ENCODE measurements at places on chromosomes 12 and 14. TPM values are rescaled to one million over a fixed set of nuclear protein-coding genes. Genes with fewer than 3 reads are reported as not detected.

DDN gene
- total RNA-seq = 0.18 TPM

SYT1 gene
- total RNA-seq = 3.7 TPM

ATG101 gene
- total RNA-seq = 65.1 TPM

MUCL1 gene
- not detected for total RNA-seq

B4GALNT1 gene
- total RNA-seq = 1.4 TPM

SLC39A2 gene
- not detected for total RNA-seq

PLBD1 gene
- total RNA-seq = not detected

TGM1 gene
- 0.90 TPM for total RNA-seq

CLEC1B gene
- total RNA-seq = not detected

GRCh38 chr12:90945070-90945649 is 9.8 kb downstream of the CCER1 start:
- no peaks in the 10 kb centered on the region for H3K27me3 ChIP-seq
- no peaks in the 10 kb centered on the region for H3K36me3 ChIP-seq

GRCh38 chr14:99221445-99221844 is 50.6 kb downstream of the BCL11B start:
- no peaks in the 10 kb centered on the region for H3K36me3 ChIP-seq
- H3K27ac ChIP-seq = no peak overlapping the region
- peaks cover 7% of the 10 kb centered on the region for H3K4me1 ChIP-seq
- DNase-seq = no peak
- peaks cover 8% of the 10 kb centered on the region for H3K27me3 ChIP-seq

GRCh38 chr14:64234877-64235651 is 59.1 kb downstream of the ESR2 start:
- DNase-seq = no peak
- no peak overlapping the region for H3K4me3 ChIP-seq
- H3K27me3 ChIP-seq = peaks cover 25% of the 10 kb centered on the region
- H3K4me1 ChIP-seq = peaks cover 33% of the 10 kb centered on the region
- H3K27ac ChIP-seq = no peak overlapping the region

- H3K4me3 ChIP-seq = no peak overlapping the region
- no peak overlapping the region for H3K27ac ChIP-seq
- peaks cover 1% of the 10 kb centered on the region for H3K27me3 ChIP-seq
- no peaks in the 10 kb centered on the region for H3K36me3 ChIP-seq
- no peak for DNase-seq
- H3K4me1 ChIP-seq = no peaks in the 10 kb centered on the region
Measured at GRCh38 chr14:82055515-82056115, 522.0 kb upstream of the SEL1L start.

- no peak for DNase-seq
- H3K27ac ChIP-seq = no peak overlapping the region
- H3K27me3 ChIP-seq = no peaks in the 10 kb centered on the region
- peaks cover 18% of the 10 kb centered on the region for H3K4me1 ChIP-seq
- no peak overlapping the region for H3K4me3 ChIP-seq
Measured at GRCh38 chr14:99042381-99043266, 229.4 kb downstream of the BCL11B start.

DNA sequence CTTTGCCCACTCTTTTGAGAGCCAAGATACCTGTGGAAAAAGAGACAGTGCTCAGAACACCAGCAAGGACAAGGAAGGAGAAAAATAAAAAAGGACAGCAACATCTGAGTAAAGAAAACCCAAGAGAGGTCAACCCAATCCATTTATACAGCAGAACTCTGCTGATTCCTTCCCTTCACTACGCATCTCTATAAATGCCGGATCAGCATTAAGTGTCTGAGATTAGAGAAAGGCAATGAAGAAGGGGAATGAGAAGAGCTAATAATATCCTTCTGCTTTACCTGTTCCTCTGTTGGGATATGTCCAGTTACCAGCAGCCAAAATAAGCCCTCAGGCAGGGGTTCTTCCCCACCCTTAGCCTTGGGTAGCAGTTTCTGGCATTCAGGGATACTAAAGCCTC is 15.8 kb downstream of the COQ10A start:
- no peaks in the 10 kb centered on the region for H3K4me1 ChIP-seq
- no peak overlapping the region for H3K4me3 ChIP-seq
- DNase-seq = no peak

GRCh38 chr12:113241191-113242025 is 20.1 kb downstream of the TPCN1 start:
- peaks cover 10% of the 10 kb centered on the region for H3K27me3 ChIP-seq
- DNase-seq = peak; percentile 98
- H3K4me3 ChIP-seq = peak overlapping the region; percentile 54
- H3K27ac ChIP-seq = peak overlapping the region; percentile 92

DNA sequence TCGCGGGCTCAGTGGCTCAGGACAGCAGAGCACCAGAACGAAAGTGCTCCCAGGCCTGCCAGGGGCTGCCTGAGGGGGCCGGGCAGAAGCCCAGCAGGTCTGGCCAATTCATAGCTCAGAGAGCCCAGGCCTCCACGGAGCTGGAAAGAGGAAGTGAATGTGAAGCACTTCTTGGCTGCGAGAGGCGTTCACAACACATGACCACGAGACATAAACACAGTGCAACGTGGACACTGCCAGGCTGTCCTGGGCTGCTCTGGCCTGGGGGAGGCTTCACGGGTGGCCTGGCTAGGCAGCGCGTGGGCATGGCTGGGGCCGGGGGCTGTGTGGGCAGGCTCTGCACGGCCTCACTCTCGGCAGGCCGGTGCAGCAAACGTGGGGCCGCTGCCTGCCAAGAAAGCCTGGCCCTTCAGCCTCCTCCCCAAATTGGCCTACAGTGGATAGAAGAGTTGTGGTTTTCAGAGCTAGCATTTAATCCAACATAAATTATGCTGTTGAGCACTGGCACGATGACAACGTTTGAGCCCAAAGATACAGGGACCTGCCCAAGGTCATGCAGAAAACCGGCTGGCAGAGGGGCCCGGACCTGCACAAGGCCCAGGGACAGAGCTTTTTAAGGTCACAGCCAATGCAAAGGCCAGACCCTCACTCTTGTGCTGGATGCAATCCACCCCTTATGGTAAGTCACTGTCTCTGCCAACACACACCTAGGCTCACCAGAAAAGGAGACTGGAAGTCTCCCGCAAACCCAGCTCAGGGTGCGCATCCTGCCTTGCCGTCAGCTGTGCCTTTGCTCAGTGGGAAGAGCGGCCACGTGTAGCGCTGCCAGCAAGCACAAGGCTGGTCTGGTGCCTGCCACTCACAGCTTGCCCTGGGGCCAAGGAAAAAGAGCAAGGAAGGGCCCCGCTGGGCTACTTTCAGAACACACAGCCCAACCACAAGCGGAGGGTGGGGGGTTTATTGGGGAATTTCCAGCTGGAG is 8.6 kb downstream of the SLC25A29 start:
- H3K4me3 ChIP-seq = peak overlapping the region; percentile 63
- H3K27ac ChIP-seq = peak overlapping the region; percentile 75
- no peaks in the 10 kb centered on the region for H3K36me3 ChIP-seq

DNA sequence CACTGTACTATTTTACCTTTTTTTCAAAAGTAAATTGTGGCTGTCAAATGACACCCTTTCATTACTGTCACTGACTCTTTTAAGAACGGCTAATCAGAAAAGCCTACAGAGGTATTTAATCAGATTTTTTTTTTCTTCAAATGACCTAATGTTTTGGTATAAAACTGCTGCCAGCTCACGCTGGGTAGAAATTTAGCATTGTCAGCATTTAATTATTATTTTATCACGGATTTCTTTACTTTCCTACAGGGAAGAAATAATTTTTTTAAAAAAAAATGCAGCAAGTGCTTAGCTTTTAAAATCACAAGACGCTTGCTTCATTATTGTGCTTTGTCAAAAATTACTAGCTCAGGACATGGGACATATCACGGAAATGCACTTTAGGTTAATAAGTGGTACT is 149.1 kb upstream of the FOXN3 start:
- no peak overlapping the region for H3K4me3 ChIP-seq
- no peaks in the 10 kb centered on the region for H3K36me3 ChIP-seq
- peaks cover 3% of the 10 kb centered on the region for H3K27me3 ChIP-seq
- 0 out of 2 replicates have a peak, but pooled peaks cover 5% of the 10 kb centered on the region for H3K4me1 ChIP-seq
- no peak overlapping the region for H3K27ac ChIP-seq

- H3K4me3 ChIP-seq = no peak overlapping the region
- no peaks in the 10 kb centered on the region for H3K36me3 ChIP-seq
- DNase-seq = peak; percentile 54
- no peak overlapping the region for H3K27ac ChIP-seq
Measured at GRCh38 chr12:11553871-11554533, 95.5 kb upstream of the ETV6 start.

- no peaks in the 10 kb centered on the region for H3K27me3 ChIP-seq
- peaks cover 25% of the 10 kb centered on the region for H3K4me1 ChIP-seq
- no peak overlapping the region for H3K27ac ChIP-seq
Measured at GRCh38 chr12:30025317-30025716, 241.6 kb upstream of the TMTC1 start.

GRCh38 chr14:30292541-30292940 is 266.4 kb upstream of the G2E3 start:
- no peak overlapping the region for H3K27ac ChIP-seq
- H3K27me3 ChIP-seq = peaks cover 14% of the 10 kb centered on the region
- peaks cover 30% of the 10 kb centered on the region for H3K4me1 ChIP-seq

DNA sequence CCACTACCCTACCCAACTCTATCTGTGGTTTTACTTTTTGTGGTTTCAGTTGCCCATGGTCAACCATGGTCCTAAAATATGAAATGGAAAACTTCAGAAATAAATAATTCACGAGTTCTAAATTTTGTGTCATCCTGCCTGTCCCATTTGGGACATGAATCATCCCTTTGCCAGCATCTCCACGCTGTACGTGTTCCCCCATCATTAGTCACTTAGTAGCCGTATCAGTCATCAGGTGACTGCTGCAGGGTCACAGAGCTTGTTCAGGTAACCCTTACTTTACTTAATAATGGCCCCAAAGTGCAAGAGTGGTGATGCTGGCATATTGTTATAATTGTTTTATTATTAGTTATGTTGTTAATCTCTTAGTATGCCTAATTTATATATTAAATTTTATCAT is 209.9 kb downstream of the ITPR2 start:
- H3K4me3 ChIP-seq = no peak overlapping the region
- H3K4me1 ChIP-seq = peaks cover 12% of the 10 kb centered on the region
- H3K27ac ChIP-seq = no peak overlapping the region
- H3K36me3 ChIP-seq = peaks cover 4% of the 10 kb centered on the region
- no peak for DNase-seq

- H3K36me3 ChIP-seq = no peaks in the 10 kb centered on the region
- no peak overlapping the region for H3K4me3 ChIP-seq
- peaks cover 10% of the 10 kb centered on the region for H3K27me3 ChIP-seq
- no peak overlapping the region for H3K27ac ChIP-seq
- DNase-seq = no peak
Measured at GRCh38 chr12:10293570-10294227, 14.0 kb upstream of the KLRD1 start.

DNA sequence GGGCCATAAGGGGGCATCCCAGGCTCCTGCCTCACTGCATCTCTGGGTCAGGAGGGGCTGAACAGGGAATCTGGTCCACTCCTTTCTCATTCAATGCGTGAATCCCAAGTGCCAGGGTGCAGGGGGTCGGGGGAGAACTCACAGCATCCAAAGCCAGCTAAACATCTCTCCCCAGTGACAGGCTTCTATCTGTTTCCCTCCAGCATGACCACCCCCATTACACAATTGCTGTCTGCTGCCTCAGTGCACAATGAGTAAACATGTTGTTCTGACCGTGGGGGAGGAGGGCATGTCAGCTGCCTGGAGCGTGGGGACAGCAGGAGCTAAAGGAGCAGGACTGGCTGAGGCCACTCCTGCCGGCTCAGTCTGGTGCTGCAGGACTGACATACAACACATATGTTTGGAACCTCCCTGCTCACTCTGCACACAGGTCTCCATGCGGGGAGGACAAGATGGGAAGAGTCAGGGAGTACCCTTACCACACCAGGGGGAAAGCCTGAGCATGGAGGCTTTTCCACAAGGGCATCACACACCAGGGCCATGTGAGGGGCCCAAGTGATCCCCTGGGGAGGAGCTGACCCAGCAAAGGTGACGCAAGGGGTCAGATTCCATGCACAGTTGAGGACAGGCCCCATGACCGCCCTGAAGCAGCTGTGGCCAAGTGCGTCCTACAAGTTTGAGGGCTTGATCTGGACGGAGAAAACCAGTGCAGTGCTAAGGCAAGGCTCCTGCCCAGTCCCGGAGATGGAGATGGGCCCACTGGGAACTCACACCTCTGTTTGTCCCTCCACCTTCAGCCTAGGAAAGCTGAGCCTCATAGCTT is 1.4 kb downstream of the TNS2 start:
- H3K27me3 ChIP-seq = peaks cover 5% of the 10 kb centered on the region
- H3K27ac ChIP-seq = peak overlapping the region; percentile 97
- peaks cover 66% of the 10 kb centered on the region for H3K4me1 ChIP-seq
- peak; percentile 71 for DNase-seq
- H3K4me3 ChIP-seq = peak overlapping the region; percentile 86

- H3K27ac ChIP-seq = no peak overlapping the region
- H3K36me3 ChIP-seq = peaks cover 29% of the 10 kb centered on the region
- H3K4me3 ChIP-seq = no peak overlapping the region
- H3K27me3 ChIP-seq = no peaks in the 10 kb centered on the region
- no peak for DNase-seq
Measured at GRCh38 chr12:102021540-102022246, 40.1 kb downstream of the WASHC3 start.

DNA sequence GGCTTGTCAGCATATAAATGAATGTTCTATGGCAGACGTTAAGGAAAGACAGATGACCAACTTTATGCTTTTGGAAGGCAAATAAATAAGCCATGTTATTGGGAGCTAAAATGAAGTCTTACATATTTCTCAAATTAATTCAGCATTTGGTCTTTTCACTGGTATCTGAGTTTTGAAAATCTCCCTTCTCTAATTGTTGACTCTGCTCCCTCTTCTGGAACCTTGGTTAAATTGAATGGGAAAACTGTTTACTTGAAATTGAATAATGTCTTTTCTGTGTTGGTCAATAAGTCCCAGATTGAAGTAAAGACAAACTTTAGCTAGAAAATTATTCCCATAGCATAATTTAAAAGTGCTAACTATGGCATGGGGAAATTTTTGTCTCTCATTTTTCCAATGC is 38.7 kb downstream of the LGR5 start:
- no peak overlapping the region for H3K27ac ChIP-seq
- H3K36me3 ChIP-seq = no peaks in the 10 kb centered on the region
- no peak for DNase-seq
- H3K4me1 ChIP-seq = peaks cover 34% of the 10 kb centered on the region

DNA sequence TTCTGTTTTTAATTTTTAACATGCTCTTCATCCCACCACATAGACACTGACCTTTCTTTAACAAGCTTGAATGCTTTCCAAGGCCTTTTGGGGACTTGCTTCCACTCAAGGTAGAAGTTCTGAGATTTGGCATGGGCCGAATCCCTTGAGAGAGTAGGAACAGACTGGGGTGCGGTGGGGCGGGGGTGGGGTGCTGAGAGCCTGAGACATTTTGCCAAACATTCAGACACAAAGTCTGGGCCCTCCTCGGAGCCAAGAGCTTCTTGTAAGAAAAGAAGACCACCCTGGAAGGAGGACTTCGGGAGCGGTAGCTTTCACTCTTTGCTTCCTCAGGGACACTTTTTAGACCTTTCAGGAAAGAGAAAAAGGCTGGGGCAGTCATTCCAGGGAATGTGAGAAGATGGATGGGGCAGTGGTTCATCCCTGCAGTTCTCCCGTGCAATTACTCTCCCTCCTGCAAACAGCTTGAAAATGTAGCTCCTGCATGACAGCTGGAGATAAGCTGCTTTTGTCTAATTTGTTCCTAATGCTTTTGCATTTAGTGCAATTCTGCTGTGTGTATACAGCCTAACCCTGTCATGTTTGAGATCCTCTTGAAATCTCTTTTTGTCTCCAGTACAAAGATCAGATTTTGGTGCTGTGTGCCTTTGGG is 16.3 kb upstream of the MYO1H start:
- H3K4me1 ChIP-seq = no peaks in the 10 kb centered on the region
- no peak overlapping the region for H3K4me3 ChIP-seq
- peaks cover 2% of the 10 kb centered on the region for H3K27me3 ChIP-seq

GRCh38 chr14:84959851-84960520 is 570.0 kb upstream of the FLRT2 start:
- no peak overlapping the region for H3K27ac ChIP-seq
- no peaks in the 10 kb centered on the region for H3K36me3 ChIP-seq

Data from HFFc6 (cell line).